Esophagus squamous epithelium (tissue), 5 donors: ENCODE measurements at places on chromosomes 7 and 10.

DNA sequence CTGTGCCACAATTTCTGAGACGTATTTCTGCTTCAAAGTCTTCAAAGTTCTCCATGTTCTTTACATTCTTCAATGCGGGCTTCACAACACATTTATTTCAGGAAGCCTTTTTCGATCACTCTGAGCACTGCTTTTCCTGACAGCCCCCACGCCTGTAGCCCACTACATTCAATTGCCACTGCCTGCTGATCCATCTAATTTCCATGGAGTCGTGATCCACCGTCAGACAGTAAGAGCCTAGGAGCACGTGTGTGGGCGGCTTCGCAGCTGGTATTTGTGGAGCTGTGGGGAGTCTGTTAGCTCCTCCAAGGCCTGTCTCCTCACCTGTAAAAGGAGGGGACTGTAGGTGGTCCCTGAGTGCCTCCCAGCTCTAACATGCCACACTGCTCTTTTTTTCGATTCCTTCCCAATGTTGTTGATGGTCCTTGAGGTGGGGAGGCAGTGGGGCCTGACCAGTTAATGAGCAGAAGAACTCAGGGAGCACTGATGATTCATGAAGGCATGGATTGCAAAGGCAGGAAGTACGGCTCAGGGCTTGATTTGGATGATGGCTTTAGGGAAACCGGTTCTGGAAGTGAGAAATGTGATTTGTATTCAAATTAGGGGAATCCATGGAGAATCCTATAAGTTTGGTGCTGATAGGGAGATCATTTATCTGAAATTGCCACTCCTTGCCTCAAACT lies 401.1 kb upstream of the PODXL start:
- no peak for DNase-seq

GRCh38 chr10:34866848-34867247 lies 51.8 kb upstream of the PARD3 start:
- DNase-seq: no peak

DNA sequence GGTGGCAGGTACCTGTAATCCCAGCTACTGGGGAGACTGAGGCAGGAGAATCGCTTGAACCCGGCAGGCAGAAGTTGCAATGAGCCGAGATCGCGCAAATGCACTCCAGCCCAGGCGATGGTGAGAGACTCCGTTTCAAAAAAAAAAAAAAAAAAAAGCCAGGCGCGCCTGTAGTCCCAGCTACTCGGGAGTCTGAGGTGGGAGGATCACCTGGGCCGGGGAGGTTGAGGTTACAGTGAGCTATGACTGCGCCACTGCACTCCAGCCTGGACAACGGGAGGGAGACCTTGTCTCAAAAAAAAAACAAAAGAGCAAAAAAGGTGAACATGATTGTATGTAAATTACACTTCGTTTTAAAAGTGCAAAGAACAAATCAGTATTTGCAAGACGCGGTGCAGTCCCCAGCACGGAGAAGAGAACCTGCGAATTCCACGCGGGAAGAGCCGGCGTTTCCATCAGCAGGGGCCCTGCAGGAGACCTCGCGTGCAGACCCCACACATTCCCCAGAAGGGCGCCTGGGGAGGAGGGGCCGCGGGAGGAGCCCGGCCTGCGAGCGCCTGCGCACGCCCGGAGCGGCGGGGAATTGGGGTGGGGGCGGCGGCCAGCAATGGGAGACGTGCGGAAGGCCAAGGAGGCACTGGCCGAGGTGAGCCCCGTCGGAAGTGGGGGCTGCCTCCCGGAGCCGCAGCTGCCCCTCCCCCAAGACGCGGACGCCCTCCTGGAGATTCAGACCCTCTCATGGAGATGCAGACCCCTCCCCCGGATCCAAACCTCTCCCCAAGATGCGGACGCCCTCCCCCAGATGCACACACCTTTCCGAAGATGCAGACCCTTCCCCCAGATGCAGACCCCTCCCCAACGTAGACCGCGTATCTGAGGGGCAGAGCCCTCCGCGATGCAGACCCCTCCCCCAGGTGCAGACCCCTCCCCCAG lies 16.7 kb upstream of the SUN1 start:
- no peak for DNase-seq

DNA sequence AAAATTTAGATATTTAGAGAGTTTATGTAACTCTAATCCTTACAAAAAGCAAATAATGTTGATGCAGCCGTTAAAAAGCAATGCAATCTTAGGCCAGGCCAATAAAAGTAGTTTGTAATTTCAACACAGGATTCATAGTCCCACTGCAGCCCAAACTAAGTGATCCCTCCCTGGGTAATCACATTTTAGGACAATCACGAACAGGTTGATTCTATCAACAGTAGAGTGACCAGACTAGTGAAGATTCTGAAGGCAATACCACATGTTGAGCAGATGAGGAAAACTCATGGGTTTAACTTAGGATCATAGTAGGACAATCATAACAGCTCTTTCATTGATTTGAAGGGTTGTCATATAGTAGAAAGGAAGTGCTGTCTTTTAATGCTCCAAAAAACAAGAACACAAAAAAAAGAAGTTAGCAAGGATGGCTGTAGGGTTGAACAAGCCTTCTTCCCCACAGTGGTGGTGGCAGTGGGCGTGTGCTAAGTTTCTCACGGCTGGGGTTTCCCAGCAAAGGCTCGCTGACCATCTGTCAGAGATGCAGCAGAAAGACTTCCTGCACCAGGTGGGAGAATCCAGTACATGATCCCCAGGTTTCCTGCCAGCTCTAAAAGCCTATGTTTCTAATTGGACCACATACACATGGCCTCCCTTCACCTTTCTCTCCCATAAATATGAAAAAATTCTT lies 212.2 kb downstream of the CHRM2 start:
- DNase-seq: no peak

DNA sequence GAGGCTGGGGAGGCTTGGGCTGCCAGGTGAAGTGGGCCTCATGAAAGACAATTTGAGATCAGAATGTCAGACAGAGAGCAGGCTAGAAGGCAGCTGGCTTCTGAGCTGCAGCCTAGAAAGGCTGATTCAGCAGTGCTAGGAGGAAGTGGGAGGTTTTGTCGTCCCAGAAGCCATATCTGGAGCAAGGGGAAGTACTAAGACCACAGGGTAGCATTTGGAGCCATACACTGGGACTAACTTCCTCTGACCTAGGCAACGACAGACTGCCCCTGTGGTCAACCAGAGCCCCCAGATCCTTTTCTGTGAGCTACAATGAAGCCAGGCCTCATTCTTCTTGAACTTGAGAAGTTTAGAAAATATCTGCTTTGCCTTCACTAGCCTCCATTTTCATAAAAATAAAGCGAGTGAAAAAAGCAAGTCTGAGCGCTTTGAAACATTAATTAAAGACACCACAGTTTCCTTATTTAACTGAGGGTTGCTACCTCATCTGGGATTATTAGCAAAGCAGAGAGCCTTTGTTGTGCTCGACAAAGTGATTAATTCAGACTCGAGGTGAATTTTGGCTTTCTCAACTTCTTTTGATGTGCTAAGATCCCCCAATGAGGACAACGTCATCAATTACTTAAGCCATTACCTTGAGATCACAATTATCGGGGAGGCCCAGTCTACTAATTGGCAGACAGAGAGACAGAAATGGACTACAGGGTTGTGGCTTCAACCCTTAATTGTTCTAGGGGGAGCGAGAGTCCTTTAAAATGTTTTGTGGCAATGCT lies 26.6 kb downstream of the TBXAS1 start:
- no peak for DNase-seq

- DNase-seq: no peak
Measured at GRCh38 chr7:41487229-41487940, 215.5 kb downstream of the INHBA start.

DNA sequence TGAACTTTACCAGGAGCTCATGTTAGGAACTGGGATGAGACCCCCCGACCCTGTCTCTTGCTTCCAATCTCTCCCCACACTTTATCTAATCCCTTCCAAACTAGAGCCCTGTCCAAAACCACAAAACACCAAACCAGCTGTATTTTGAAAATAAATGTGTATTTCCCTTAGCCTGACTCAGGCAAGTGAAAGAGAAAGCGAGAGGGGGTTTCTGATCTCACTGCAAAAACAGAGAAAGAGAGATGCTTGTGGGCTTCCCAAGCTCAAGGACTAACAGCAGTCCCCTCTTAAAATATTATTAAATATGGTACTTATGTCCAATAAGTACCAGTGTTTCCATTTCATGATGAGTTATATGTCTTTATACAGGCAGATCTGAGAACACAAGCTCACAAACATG lies 122.0 kb downstream of the AGMO start:
- DNase-seq: no peak

DNA sequence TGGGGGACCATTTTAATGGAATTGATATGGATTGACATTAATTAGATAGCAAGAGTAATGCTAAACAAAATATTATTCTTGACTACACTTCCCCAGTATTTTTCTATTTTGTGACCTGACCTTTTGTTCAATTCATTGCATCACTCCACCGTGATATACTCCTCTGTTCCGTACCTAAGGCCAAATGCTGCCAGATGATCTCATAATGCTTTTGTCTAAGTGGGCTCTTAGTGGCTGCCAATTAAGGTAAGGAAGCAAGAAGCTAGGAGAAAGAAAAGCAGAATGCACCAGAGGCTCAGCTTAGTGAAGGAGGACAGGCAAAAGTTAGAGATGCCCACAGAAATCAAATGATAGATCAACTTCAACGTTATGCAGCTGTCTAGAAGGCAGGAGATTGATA lies 36.4 kb downstream of the FEZF1 start:
- no peak for DNase-seq
